Activated CD8-positive, alpha-beta memory T cell treated with anti-CD3 and anti-CD28 coated beads, Interleukin-2, amount 50 U/mL, for 4 hours (primary cell): ENCODE measurements at places on chromosomes 3 and 15.

DNA sequence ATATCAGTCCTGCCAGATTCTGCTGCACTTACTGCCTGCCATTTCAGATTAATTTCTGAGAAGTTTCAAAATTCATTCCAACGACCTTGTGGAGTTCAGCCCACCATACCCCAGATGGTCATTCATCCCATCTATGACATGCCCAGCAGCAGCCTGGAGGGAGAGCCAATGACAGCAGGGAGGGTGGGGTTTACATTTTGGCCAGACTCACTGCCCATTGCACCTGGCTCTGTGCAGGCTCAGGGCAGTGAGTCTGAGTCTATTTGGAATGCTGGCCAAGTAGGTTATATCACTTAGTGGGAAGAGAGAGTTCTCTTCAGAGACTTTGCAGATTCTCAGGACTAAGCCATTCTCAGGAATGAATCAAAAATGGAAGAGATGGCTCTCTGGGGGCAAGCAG is 21.5 kb downstream of the SRPRB start:
- DNase-seq: no peak

DNA sequence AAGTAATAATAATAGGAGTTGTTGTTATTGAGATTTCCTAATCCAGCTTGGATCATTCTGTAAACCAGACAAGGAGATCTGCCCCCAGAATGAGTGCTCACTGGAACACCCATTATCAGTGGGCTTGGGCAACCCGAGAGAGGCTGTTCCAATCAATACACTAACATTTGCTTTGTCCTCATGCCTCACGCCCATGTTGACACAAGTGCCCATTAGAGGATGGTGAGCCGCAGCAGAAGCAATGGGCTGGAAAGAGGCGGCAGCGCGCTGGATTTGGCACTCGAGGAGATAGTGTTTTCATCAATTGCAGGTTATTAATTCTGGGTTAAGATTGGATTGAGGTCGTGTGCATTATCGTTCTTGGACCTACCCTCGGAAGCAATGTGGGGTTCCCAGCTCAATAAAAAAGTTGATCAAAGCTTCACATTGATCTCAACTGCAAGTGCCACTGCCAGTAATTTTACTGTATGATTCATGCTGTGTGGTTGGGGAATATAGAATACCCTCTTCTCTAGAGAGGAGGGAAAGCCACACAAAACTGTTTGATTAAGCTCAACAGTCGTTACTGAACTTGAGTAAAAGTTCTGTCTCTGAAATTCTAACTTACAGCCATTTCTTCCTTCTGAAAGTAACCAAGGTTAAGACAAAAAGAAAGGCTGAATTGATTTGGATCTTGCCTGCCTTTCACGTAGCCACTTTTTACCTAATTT is 15.7 kb downstream of the LYZL4 start:
- no peak for DNase-seq

- no peak for DNase-seq
These were observed 18.4 kb upstream of the BCHE start for GRCh38 chr3:165855581-165855980.

DNA sequence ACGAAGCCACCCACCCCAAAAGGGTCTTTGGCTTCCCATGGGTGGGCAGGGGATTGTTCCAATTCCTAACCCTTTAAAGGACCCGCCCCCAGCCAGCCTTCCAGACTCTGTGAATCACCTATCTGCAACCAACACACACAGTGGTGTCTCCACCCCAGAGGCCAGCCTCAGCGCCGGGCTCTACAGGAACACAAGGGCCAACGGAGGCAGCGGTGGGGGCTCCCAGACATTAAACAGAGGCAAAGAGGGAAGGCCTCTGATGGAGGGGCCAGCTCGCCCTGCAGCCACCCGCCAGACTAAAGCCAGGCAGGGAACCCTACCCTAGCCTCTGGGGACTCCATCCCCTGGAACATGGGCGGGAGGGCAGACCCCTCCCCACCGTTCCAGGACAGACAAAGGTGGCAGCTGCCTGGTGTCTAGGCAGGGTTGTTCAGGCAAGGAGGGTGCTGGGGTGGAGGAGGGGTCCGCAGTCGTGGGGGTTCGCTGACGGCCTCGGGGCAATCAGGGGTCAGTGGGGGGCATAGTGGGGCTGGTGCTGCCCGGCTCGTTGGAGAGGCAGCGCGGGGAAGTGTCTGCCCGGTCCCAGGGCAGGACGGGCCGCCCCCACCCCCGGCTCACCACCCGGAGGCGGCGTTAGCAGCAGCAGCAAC is 448 bp downstream of the SHISA5 start:
- no peak for DNase-seq

DNA sequence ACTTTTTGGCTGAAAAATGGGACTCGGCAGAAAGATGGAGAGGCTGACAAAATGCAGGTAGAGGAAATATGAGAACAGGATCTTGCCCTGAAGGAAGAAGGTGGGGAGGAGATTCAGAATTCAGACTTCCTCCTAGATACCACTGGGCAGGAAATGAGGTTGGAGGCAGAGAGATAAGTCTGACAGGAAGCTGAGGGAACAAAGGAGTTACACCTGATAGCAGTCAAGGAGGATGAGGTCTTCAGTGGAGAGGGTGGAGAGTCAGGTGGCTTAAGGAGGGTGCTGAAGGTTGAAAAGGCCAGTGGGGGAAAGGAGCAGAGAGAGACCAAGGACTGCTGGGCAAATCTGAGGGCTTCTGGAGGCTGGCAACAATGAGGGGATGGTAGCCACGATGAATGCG is 56.8 kb downstream of the CCR4 start:
- DNase-seq: no peak

GRCh38 chr15:84982301-84982920 is 755 bp downstream of the PDE8A start:
- DNase-seq: peak; percentile 47

DNA sequence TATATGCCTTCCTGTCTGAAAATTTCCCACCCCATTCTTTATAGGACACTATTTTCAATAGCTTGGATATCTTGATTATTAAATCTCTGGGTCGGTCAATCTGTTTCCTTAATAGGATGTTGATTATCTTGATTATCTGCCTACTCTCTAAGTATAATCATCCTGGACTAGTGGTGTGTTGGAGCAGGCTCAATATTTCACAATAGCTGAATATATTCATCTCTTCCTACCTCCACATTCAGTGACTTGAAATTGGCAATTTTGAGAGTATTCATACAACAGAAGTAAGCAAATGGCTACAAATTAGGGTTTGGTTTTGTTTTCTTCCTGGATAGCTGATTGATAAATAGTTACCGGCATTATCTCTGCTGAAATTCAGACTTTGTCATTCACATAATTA is 1162.6 kb downstream of the ROBO1 start:
- no peak for DNase-seq

- DNase-seq: no peak
These were observed 1134.9 kb downstream of the ROBO2 start for GRCh38 chr3:78174821-78175220.

DNA sequence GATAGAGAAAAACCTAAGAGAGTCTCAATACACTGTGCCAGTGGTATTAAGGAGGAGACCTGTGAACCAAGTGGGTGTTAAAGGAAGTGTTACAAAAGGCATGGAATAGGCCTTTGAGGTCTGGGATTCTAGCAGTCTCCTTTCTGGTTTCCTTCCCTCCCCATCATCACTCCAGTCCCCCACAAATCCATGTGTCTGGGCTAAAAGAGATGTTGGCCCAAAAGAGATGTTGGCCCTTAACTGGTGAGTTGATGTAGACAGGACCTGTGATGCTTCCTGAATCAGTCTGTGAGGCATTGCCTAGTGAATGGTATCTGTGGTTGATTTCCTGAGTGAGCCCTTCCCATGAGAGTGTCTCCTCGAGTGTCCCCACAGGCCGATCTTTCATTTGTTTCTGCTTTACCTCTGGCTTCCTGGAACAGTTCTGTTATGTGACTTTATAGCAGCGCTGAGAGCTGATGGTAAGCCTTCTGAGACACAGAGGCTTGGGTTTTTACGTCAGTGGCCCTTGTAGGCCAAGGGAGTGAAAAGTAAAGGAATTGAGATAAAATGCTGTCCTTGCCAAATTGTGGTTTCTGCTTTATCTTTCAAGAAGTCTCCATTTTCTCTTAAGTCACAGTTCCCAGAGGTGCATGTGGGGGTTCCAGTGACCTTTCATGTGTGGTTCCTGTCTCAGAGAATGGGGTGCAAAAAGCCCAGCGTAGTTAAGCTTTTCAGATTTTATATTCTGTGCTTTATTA is 87.8 kb downstream of the KLHL25 start:
- DNase-seq: peak; percentile 32

DNA sequence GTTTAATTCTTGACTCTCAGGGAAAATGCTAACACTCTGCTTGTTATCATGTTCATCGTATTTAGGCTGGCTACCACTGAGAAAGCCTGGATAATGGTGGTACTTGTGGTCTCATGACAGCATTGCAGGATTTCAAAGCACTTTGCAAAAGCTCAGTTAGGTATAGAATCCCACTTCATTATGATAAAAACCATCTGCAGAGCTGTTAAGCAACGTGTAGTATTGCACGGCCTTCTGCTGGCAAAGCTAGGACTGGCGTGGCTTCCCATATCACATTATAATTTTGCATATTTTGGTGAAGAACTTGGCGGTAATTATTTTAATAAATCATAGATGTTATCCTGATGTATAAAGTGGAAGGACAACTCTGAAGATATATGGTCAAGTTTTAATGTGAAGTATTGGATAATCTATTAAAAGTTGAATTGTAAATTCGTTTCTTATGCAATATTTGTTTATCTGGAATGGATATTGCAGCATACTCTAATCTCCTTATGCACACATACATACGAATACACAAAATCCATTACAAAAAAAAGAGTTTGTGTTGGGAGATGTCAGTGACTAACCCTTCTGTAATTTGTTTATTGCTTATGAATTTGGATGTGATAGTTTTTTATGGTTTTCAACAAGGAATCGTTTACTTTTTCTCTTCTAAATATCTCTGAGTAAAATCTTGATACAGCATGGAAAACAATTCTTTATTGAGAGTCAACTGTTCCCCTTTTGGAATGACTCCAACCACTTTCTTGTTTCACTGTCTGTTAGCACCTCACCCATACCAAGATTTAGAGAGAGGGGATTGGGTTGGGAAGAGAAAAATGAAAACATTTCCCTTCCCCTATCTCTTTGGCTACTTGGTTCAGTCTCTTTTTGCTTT is 9.2 kb downstream of the RAB8B start:
- no peak for DNase-seq

- DNase-seq: no peak
These were observed 1.4 kb downstream of the PLEKHO2 start for GRCh38 chr15:64842986-64843561.

GRCh38 chr15:34657469-34658127 is 74.1 kb upstream of the GOLGA8B start:
- no peak for DNase-seq

DNA sequence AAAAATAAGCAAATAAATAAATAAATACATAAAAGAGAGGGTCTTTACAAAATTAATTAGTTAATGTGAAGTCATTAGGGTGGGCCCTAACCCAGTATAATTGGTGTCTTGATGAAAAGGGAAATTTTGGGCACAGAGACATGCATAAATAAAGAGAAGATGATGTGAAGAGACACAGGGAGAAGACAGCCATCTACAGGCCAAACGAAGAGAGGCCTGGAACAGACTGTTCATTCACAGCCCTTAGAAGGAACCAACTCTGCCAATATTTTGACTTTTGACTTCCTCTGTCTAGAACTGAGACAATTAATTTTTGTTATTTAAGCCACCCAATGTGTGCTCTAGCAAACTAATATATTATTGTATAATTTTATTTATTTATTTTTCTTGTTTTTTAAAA is 29.6 kb upstream of the SELENOK start:
- no peak for DNase-seq

GRCh38 chr15:79966634-79967297 is 4.2 kb downstream of the BCL2A1 start:
- DNase-seq: no peak

GRCh38 chr3:176927706-176928581 is 269.3 kb downstream of the TBL1XR1 start:
- no peak for DNase-seq

- no peak for DNase-seq
These were observed 43.7 kb upstream of the THSD4 start for GRCh38 chr15:71071529-71071928.

- DNase-seq: no peak
These were observed 17.1 kb downstream of the RBP1 start for GRCh38 chr3:139522421-139522820.

GRCh38 chr3:140830391-140830790 is 111.2 kb upstream of the SLC25A36 start:
- DNase-seq: no peak

- DNase-seq: no peak
These were observed 329.4 kb downstream of the TBC1D5 start for GRCh38 chr3:17412950-17413530.

DNA sequence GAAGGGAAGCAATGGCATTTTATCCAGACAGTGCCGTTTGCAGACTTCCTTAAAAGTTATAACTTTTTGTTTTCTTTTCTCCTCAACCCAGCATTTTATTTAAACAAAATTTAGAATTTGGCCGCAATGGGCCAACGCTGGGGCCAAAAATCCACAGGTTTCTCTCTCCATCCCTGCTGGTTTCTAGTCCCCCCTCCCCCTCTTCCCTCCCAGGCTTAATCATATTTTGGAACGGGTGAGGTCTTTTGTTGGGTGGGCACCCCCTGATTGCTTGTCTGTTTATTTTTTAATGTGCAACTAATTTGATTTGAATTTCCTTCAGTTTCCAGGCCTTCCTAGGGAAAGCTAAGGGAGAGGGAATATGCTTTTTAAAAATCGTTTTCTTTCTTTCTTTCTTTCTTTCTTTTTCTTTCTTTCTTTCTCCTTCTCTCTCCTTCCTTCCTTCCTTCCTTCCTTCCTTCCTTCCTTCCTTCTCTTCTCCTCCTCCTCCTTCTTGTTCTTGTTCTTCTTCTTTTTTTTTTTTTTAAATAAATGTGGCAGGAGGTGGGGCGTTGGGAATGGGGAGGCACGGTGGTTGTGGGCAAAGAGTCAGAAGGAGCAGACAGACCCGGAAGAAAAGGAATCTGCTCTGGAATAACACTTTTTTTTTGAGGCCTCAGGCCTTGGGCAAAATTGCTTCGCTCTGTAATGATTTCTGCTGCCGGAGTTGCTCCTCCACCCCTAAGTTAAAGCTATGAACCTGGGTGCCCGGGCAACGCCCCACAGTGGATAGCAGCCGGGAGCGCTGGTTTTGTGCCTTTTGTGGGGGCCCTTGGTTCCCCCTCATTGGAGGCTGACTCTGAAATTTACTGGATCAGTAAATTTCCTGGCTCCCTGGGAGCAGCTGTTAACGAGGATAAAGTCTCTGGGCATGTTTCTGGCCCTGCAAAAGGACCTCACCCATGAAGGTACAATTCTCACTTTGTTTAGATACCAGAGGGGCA is 1.9 kb downstream of the FNDC3B start:
- no peak for DNase-seq

GRCh38 chr3:17806201-17806600 is 63.8 kb upstream of the TBC1D5 start:
- no peak for DNase-seq

DNA sequence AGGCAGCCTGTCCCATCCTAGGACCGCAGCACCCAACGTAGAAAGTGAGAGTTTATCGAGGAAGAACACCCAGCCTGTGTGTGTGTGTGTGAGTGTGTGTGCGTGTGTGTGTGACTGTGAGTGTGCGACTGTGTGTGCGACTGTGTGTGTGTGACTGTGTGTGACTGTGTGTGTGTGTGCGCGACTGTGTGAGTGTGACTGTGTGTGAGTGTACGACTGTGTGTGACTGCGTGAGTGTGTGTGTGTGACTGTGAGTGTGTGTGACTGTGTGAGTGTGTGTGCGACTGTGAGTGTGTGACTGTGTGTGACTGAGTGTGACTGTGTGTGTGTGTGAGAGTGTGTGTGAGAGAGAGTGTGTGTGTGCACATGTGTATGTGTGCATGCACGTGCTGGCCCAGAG is 15.1 kb upstream of the DLL4 start:
- DNase-seq: no peak
